Thyroid gland (tissue), 4 donors: ENCODE measurements at places on chromosomes 3 and 15. TPM values are rescaled to one million over a fixed set of nuclear protein-coding genes. Genes with fewer than 3 reads are reported as not detected.

The LMAN1L gene
- not detected for total RNA-seq

DNA sequence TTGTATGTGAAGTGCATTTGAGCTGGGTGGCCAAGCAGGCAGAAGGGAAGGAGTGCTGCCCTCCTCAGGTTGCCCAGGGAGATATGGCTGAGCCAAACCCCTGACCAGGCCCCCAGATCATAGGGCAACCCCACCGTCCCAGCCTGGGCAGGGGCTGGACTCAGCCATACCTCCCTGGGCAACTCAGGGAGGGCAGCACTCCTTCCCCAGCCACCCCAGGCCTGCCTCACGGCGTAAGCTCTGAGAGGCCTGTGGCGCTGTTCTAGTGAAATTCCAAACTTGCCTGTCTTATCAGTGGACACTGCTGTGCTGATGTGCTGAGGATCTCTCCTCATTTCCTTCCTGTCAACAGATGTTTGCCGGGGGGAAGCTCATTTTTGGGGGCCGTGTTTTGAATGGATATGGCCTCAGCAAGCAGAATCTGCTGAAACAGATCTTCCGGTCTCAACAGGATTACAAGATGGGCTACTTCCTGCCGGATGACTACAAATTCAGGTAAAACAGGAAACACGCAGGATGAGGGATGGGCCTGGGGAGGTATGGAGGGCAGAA, 57.6 kb upstream of the FGD5 start:
- no peak for DNase-seq

- no peak for DNase-seq
Measured at GRCh38 chr15:101461097-101461496, 28.4 kb downstream of the PCSK6 start.

The POLQ gene
- total RNA-seq: 0.10 TPM

The AGBL1 gene
- total RNA-seq: not detected

The IL17RE gene
- total RNA-seq: 6.6 TPM

DNA sequence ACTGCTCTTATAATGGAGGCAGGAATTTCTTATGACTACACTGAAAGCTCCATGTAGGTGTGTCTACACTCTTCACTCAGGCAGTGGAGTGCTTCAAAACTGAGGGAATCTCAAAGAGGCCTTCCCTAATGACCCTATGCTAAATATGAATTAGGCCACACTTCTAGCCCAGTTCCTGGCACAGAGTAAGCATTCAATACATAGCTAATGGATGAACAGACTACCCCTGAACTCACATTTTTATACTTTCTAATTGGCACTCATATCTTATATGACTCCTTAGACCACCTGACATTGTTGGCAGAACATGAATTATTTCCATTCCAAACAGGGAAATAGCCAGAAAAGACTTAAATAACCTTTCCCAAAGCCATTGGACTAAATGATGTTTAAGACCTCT, 3.4 kb downstream of the RARRES1 start:
- no peak for DNase-seq

DNA sequence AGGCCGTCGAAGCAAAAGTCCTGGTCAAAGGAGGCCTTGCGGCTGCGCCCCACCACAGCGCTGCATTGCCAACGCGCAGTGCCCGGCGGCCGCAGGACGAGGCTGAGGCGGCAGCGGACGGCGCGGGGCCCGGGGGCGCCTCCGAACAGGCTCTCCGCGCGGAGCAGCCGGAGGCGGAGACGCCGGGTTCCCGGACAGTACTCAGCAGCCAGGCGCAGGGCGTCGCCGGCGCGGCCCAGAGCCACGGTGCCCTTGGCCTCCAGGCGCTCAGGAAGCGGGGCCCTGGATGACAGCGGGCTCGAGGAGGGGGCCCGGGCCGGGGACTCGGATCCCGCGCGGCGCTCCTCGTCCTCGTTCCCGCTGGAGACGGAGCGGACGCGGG, 1.1 kb downstream of the C2CD4B start:
- DNase-seq: peak; percentile 13

The BFSP2 gene
- total RNA-seq: not detected

GRCh38 chr3:147864754-147865354, 455.7 kb downstream of the ZIC1 start:
- DNase-seq: no peak

The ARL14 gene
- total RNA-seq: not detected

DNA sequence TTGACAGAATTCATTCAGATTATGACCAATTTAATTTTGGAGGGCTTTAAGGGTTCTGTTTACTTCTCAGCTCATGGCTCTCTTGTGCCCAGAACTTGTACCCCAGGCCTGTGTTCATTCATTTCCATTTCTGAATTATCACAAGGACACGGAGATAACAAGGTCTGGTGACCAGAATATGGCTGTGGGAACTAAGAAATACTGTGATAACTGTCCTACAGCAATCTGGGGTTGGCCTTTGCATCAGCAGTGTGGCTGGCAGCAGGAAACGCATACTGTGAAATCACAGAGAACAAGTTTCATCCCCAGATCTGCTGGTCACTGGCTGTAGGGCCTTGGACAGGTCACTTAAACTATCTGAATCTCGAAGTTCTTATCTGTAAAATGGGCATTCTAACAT, 41.8 kb upstream of the TPM1 start:
- DNase-seq: no peak

DNA sequence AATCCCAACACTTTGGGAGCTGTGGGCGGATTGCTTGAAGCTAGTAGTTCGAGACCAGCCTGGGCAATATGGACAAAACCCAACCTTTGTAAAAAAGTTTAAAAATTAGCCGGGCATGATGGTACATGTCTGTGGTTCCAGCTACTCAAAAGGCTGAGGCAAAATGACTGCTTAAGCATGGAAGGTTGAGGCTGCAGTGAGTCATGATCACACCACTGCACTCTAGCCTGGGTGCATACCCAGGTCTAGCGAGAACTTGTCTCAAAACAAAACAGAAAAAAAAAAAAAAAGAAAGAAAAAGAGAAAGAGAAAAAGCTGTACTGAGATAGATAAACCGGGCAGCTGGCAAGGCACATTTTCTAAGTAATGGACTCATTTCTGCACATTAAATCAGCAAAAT, 10.6 kb downstream of the ARPP19 start:
- DNase-seq: no peak

DNA sequence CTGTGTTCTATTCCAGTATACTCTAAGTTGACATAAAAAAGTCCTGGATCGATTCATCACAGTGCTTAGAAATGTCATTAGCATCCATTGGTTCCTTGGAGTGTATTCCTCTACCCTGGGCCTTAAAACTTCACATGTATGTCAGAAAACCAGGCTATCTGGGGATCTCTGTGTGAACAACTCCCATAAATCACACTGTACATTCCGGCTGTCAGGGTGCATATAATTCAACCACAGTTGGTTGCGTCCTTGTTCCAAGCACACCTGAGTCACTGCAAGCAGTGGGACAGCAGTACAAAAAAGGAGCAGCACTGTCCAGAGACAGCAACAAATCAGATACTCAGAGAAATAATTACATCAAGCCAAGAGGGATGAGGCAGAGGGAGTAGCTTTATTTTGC, 52.4 kb downstream of the PDZRN3 start:
- no peak for DNase-seq

GRCh38 chr3:30470496-30470895, 135.9 kb upstream of the TGFBR2 start:
- no peak for DNase-seq

DNA sequence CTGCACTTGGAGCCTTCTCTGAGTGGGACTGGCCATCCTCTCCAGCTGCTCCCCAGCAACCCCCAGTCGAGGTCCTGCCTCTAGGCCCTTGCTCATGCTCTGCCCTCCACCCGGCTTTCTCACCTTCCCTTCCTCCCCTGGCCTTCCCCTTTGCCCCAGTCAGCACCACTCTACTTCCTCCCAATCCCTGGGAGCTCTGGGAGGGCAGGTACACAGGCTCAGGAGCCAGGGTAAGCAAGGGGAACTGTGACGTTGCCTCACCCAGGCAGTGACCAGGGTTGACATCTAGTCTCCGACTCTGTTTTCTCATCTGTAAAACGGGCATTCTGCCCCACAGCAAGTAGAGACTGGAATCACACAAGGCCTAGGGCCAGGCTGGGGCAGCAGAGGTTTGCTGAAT, 66.6 kb upstream of the TMEM115 start:
- no peak for DNase-seq

GRCh38 chr3:14791343-14791945, 27.3 kb upstream of the FGD5 start:
- peak; percentile 47 for DNase-seq

GRCh38 chr3:172449466-172450149, 1.4 kb upstream of the GHSR start:
- peak; percentile 39 for DNase-seq

The RLBP1 gene
- total RNA-seq: not detected

DNA sequence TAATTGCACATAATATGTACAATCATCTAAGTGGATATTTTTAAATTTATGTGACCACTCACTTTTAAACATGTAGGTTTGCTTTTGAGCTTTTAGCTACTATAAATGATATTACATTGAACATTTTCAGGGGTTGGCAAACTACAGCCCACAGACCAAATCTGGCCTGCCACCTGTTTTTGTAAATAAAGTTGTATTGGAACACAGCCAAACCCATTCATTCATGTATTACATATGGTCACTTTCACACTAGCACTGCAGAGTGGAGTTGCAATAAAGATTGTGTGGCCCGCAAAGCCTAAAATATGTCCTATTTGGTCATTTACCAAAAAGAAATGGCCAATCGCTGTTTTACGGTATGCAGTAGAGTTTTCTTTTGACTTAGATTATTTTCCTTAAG, 21.2 kb downstream of the CMTM7 start:
- no peak for DNase-seq

DNA sequence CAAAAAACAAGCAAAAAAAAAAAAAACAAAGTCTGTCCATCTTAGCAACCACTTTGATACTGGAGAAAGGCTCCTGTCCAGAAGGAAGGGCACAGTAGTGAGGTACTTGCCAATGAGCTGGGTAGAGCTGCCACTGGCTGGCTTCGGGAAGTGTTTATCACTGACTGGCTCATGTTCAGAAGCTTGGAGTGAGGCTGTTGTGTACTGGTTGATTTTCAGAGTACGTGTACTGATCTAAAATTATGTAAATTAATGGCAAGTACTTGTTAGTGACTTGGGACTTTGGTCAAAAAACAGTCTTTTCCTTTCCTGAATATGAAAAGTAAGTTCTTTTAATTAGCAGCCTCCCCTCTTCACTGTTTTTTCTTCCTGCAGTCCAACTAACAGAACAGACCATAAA, 979 bp upstream of the ZNF621 start:
- DNase-seq: no peak

DNA sequence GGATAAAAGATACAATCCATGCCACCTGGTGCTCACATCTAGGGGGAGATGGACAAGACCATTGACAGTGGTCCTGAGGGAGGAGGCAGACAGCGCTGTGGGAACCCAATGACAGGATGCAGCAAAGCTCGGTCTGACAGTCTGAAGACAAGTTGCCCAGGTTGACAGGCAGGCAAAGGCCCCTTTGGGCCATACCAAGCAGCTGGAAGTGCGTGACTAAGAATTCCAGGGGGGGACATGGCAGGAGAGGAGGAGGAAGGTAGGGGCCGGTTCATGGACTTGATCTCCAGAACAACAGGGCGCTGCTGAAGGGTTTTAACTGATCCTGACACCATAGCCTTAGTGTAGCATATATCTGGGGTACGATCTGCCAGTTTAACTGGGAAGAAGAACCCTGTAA, 83.4 kb downstream of the RPLP1 start:
- no peak for DNase-seq

DNA sequence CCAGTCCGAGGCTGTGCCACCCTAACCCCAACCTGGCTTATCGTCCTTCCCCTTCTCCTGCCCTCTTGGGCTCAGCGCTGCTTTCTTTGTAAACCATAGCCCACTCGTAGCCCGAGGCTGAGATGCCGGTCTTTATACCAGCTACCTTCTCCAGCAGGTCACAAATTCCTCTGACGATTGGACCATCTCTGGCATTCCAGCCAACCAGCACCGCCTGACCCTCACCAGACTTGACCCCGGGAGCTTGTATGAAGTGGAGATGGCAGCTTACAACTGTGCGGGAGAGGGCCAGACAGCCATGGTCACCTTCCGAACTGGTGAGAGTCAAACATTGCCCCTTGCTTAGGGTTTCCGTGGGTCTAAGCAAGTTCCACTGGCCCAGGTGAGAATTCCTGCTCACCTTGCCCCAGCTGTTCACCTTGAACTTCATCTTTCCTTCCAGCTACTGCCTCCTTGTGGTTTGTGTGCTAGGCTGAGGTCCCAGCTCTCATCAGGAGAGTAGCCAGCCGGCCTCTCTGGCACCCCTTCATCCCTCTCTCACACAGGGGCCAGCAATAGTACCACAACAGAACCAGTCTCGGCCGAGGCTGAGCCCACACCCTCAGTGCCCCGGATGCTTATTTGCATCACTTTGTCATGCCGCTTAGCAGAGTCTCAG, 66.7 kb downstream of the BOC start:
- no peak for DNase-seq

The CCNB2 gene
- 1.9 TPM for total RNA-seq

The CORO2B gene
- total RNA-seq: 7.7 TPM

GRCh38 chr3:8562081-8562595, 60.5 kb downstream of the LMCD1 start:
- no peak for DNase-seq

The GADL1 gene
- not detected for total RNA-seq

- DNase-seq: peak; percentile 15
Measured at GRCh38 chr15:20645956-20646355, 104.4 kb upstream of the GOLGA6L6 start.

The MAGI1 gene
- 94.3 TPM for total RNA-seq

DNA sequence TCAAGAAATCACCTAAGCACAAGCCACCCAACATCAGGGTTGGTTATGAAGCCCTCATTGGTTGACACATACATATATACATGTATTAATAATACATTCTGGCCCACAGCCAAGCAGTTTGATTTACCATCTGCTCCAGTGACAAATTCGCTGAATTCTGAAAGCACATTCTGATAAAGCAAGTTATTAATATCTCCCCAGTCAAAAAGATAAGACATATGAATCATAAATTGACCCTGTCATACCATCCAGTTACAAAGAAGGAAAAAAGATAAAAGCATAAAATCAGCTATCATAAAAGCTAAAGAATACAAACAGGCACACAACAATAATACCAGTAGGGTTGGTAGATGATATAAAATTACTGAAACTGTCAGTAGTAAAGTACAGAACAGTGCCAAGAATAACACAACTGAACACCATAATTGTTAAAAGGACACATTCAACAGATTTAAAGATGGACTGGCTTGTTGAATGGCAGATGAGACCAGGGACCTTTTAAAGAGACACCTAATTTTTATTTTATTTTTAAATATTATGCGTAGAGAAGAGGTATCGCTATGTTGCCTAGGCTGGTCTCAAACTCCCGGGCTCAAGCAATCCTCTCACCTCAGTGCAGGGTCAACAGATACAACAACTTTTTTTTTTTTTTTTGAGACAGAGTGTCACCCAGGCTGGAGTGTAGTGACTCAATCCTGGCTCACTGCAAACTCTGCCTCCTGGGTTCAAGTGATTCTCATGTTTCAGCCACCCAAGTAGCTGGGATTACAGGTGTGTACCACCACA, 7.7 kb downstream of the SNX4 start:
- DNase-seq: no peak

- DNase-seq: peak; percentile 20
Measured at GRCh38 chr3:129106320-129106719, 15.3 kb downstream of the RAB43 start.

GRCh38 chr3:56864918-56865524, 63.3 kb upstream of the ARHGEF3 start:
- DNase-seq: no peak

GRCh38 chr3:111808439-111808838, 50.6 kb upstream of the PHLDB2 start:
- DNase-seq: no peak

- no peak for DNase-seq
Measured at GRCh38 chr15:66981771-66982170, 83.6 kb upstream of the SMAD3 start.

- DNase-seq: peak; percentile 9
Measured at GRCh38 chr3:38354588-38355330, 8.2 kb downstream of the XYLB start.
